ENCODE measurements at places on chromosomes 1 and 21.

DNA sequence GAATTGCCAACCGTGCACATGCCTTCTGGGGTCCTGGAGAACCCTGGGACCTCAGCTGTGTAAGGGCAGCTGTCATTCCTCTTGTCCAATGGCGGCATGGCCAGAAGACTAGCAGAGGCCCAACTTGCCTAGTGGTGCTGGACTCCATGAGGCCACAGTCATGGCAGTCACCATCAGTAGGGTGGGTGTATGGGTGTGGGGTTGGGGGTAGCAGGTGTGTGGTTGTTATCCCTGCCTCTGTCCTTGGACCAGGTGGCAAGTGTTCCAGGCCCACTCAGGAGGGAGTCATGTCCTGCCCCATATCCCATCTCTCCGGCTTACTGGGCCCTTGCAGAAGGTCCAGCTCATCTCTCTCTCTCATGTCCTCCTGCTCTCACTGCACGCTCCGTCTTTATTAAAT lies 1596.2 kb downstream of the MRPL39 start:
- no peak for DNase-seq

DNA sequence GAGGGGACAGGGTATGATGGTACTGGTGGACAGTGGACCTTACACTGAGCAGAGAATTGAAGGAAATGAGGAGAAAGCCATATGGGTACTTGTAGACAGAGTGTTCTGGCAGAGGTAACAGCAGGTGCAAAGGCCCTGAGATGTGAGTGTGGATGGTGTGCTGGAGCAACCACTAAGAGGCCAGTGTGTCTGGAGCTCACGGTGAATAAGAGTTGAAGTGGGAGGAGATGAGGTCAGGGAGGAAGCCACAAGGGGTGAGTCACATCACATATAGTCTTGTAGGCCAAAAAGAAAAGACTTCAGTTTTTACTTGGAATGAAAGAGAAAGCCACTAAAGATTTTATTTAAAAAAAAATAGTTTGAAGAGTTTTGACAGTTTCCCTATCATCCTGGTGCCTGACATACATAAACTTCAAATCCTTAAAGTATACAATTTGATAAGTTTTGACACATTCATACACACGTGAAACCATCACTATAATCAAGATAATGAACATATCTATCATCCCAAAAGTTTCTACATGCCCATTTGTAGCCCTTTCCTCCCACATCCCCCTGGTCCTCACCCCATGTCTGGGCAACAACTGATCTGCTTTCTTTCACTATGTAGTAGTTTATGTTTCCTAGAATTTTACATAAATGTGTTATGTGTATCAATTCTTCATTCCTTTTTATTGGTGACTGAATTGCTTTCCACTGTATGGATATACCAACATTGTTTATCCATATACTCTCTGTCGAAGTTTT lies 148.4 kb downstream of the GPATCH2 start:
- DNase-seq, result peak; percentile 19

GRCh38 chr1:28326984-28327383 lies 1.9 kb upstream of the MED18 start:
- peak; percentile 17 for DNase-seq

DNA sequence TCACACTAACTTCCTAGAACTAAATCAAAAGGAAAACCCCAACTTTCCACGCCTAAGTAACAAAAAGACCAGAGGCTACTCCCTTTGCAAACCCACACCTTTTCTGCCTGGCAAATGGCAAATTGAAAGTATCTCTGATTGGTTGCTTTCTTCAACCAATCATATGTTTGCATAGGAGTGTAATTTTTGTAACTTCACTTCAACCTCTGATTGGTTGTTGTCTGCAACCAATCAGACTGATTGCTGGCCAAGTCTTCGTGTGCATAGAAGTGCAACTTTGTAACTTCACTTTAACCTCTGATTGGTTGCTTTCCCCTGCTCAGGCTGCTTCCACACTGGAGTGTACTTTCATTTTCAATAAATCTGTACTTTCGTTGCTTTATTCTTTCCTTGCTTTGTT lies 36.9 kb upstream of the PADI2 start:
- DNase-seq, result no peak

- DNase-seq, result peak; percentile 59
Observed at GRCh38 chr1:229023651-229024300, 247.1 kb upstream of the RAB4A start.

DNA sequence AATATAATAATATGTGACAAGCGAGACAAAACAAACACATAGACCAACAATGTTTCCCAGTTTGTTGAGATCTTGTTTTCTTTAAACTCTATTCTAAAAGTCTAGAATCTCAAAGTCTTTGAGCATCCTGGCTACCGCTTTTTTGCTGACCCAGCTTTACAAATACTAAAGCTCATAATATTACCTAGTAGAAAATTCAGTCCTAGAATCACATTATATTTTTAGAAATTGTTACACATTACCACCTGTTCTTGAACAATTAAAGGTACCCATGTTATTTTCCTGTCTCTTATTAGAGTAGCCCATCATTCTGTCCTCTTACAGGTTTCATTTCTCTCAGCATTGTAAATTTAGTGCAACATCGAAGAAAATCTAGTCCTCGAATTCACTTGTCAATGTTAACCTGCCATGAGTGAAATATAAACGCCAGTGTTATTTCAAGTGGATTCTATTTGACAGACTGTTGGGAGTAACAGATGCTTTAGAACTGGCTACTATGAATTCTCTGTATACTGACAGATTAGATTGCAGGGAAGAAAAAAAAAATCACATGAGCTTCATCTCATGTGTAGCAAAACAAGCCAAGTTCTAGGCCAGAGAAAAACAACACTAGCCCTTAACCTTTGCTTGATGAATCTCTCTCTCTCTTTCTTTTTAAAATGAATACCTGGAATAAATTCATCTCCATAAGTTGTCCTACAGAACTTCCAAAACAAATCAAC lies 851.2 kb upstream of the ADAMTS5 start:
- DNase-seq, result no peak

DNA sequence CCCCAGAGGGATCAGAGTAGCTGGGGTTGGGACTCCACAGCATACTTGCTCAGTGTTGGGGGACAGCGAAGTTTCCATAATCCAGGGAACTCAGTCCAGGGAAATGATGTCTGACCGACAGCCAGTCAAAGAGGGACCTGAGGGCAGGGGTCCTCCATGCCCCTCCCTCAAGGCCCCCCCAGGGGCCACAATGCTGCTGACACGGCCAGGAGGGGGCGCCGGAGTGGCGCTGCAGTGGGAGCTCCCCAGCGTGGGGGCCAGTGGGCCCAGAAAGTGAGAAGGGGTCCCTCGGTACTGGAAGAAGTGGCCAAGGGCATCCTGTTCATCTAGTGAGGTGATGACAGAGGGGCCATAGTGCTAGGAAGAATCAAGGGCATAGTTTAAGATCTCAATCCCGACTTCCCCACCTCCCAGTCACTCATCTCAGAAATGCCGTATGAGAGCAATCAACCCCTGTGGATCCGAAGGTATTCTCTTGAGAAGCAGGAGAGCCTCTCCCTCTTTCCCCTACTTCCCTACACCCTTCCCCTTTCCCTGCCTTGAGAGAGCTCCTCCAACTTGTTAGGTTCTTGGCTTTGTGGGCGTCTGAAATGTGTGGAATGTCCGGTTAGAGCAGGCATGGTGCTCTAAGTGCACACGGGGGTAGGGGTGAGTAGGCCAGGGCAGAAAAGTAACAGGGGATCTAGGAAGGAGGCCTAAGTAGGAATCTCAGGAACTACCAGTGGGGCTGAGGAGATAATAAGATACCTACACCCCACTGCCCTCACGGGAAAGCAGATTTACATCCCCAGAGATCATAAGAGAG lies 4.1 kb downstream of the NUDT17 start:
- no peak for DNase-seq

DNA sequence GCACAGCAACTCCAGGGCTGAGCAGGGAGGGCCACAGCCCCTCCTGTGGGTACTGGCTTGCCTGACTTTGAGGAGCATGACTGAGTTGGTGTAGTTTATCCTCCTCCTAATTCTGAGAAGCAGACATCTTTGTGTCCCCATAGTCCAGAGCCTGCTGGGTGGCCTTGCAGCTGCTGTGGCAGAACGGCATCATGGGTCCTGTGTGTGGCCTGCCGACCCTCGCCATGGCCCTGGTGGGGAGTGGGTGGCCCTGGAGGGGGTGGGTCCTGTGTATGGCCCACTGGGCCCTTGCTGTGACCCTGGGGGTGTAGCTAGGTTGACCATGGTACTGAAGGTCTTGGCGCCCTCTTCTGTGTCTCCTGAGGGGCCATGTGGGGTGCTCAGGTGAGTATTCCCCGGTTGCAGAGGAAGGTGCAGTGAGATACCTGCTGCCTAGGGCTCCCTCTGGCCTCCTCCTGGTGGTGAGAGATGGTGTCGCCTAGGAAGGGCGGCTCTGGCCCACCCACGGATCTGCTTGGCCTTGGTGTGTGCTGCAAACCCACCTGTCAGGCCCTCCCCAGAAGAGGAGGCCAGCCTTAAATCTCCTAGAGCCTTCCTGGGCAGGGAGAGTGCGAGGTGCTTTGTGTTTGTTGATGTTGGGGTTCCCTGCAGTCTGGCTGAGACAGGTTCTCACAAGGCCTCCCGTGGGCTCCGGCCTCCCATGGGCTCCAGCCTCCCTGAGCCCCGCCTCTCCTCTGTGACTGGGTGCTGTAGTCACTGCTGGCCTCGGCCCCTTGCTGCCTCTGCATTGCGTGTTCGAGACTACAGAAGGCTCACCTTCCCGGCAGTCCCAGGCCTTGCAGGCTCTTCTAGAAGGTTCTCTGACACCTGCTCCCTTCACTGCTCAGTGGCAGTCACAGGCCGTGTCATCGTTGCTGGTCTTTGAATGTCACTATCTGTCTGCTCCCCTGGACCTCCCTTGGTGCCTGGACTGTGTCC lies 7.8 kb downstream of the SNAP47 start:
- DNase-seq, result no peak

DNA sequence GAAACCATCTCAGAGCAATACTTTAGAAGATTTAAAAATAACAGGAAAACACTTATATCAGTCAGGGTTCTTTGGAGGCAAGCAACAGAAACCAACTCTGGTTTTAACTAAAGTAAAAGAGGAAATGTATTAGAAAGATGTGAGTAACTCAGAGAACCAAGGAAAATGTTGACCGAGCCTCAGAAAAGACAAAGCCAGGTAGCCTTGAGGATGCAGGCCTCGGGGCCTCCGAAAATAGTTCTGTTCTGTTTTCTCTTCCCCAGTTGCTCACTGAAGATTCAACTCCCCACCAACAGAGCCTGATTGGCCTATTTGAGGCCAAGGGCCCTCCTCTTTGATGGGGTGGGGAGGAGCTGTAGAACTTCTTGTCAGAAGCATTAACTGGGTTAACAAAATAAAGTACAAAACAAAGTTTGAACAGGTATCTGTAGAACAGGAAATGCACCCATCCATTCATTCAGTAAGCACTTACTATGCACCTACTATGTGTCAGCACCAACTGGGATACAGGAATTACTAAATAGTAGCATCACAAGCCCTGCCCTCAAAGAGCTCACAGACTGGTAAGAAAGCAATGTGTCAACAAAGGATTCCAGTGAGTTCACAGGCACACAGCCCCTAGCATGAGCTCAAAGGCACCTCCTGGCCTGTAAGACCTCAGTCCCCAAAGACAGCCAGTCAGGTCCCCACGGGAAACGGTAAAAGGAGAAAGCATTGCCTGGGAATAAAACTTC lies 12.6 kb downstream of the SLAMF8 start:
- no peak for DNase-seq

GRCh38 chr1:27366411-27367159 lies at the start of gene MAP3K6:
MAP3K6 (minus strand) TSS chr1:27366961; CDS start chr1:27366597, 364 bp downstream.
- no peak for DNase-seq

DNA sequence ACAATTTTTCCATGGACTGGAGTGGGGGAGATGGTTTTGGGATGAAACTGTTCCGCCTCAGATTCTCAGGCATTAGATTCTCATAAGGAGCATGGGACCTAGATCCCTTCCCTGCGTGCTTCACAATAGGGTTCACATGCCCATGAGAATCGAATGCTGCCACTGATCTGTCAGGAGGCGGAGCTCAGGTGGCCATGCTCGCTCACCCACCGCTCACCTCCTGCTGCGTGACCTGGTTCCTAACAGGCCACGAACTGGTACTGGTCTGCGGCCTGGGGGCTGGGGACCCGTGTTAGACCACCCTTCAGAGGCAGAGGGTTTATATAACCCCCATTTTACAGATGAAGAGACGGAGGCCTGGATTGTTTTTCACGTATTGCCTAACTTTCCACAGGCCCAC lies 16.3 kb upstream of the SRSF4 start:
- no peak for DNase-seq

DNA sequence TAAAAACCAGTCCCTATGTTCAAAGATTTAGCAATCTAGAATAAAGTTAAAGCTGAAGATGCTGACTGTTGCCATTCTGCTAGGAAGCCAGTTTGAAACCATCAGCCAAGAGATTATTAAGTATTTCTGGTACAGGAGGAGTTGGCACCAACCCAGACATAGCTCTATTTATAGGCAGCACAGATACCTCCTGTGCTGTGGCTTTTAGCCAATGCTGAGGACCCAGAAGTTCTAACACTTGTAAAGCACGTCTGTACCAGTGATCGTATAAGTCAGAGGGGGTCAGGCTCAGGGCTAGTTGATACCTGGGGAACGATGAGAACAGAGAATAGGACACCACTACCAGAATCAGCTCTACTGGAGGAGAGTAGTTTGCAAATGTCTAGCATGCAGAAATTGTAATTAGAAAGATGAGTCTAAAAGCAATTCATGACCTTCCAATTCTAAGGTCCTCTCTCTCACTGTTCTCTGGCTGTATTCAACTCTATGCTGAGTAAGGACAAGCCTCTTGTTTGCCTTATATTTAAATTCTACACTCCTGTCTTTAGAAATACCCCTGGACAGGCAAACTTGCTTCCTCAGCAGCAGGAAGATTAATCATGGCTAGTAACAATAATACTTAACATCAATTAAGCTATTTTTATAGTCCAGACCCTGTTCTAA lies 96.8 kb upstream of the PALMD start:
- DNase-seq, result no peak

- DNase-seq, result no peak
Observed at GRCh38 chr1:65395887-65396612, 24.4 kb upstream of the LEPR start.

GRCh38 chr1:4700801-4701200 lies 46.4 kb downstream of the AJAP1 start:
- DNase-seq, result no peak

GRCh38 chr1:94068999-94069918 lies 51.7 kb downstream of the ABCA4 start:
- DNase-seq, result no peak
